Fibroblast of skin of right quadriceps (primary cell): ENCODE measurements at places on chromosomes 6 and 20.
A peak's percentile ranks its signal among the peaks of the same experiment; 100 is the strongest.

- peak; percentile 83 for DNase-seq
Measured at GRCh38 chr6:26241033-26241895, 123.7 kb upstream of the BTN3A2 start.

- DNase-seq = peak; percentile 24
Measured at GRCh38 chr6:132964101-132964867, 149.9 kb downstream of the RPS12 start.

DNA sequence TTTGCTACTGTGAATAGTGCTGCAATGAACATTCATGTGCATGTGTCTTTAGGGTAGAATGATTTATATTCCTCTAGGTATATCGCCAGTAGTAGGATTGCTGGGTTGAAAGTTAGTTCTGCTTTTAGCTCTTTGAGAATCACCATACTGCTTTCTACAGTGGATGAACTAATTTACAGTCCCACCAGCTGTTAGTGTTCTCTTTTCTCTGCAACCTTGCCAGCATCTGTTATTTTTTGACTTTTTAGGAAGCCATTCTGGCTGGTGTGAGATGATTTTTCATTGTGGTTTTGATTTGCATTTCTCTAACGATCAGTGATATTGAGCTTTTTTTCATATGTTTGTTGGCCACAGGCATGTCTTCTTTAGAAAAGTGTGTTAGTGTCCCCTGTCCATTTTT lies 40.0 kb downstream of the PLG start:
- DNase-seq = no peak

DNA sequence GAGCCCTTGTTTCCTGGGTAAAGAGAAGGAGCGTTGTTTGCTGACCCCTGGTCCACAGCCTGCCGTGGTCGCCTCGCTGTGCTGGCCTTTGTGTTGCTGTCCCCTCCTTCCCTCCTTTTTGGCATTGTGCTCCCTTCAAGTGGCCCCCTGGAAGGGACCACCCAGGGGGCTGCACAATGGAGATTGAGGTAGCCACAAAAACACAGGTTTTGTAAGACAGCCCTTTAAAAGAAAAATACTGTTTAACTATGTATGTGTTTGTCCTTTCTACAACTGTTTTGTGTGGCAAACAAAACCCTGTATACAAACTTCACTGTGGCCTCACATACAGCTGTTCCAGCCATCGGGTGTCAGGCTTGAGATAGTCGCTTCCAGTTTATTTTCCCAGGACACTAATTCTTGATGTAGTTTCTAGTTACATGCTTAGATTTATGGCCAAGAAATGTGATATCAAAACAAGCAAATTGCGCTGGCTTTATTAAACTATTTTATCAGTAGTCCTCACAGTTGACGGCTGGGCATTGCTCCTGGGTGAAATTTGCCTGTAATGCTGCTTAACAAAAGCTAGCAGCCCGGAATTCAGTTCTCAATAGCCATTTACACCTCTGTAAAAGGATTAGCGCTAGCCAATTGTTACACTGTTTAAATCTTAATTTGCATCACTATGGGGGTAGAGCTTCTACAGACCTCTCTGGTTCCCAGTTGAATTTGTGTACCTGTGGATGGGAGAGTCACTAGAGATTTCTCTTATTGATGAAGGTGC lies 64.1 kb downstream of the KIZ start:
- DNase-seq = no peak

DNA sequence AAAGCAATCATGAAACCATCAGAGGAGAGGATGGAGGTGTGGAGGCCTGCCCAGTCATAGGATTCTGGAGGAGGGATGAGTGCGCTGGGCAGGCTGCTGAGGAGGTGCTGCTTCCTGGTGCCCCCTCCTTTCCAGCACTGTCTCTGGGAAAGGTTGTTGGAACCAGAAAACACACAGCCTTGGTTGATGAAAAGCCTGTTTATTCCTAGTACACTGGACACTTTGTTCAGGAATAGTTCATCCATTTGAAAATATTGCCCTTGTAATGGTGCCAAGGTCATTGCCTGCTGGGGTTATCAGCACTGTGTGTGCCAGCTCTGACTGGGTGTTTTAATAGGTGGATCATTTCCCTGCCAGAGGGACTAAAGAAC lies 83.7 kb upstream of the ARMC2 start:
- no peak for DNase-seq

- DNase-seq = no peak
Measured at GRCh38 chr20:9331707-9332435, 182.5 kb upstream of the LAMP5 start.

DNA sequence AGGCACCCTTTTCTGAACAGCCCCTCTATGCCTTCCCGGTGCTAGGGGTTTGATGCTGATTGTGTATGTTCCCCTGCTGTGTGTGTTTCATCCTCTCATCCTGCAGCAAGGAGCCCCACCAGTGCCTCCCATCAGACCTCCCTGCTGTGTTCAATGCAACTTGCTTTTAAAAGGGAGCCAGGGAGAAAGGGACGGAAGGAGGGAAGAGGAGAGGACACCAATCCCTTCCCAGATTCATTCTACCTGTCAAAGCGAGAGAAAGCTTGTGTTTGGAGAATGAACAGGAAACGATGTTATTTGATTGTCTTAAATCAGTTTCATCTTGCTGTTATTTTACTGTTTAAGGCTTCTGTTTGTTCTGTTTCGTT lies 259.2 kb downstream of the ADGB start:
- DNase-seq = peak; percentile 17

DNA sequence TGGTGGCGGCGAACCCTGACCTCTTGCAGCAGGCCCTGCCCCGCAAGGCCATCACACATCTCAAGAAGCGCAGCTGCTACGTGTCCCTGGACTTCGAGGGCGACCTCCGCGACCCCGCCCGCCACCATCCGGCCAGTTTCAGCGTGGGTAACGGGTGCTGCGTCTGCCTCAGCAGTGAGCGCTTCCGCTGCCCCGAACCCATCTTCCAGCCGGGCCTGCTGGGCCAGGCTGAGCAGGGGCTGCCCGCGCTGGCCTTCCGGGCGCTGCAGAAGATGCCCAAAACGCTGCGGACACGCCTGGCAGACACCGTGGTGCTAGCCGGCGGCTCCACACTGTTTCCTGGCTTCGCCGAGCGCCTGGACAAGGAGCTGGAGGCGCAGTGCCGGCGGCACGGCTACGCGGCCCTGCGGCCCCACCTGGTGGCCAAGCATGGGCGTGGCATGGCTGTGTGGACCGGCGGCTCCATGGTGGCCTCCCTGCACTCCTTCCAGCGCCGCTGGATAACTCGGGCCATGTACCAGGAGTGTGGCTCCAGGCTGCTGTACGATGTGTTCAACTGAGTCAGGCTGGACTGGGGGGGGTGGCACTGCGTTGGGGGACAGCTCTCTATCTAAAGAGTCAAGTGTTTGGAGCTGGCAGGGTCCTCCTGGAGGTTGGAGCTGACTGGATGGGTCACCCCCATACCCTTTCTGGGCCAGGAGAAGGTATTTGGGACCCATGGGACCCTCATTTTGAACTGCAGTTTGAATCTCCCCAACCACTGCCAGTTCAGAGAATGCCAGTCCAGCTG lies 1.1 kb downstream of the ACTL10 start:
- peak; percentile 68 for DNase-seq

- DNase-seq = no peak
Measured at GRCh38 chr6:79173378-79173777, 61.1 kb downstream of the HMGN3 start.

DNA sequence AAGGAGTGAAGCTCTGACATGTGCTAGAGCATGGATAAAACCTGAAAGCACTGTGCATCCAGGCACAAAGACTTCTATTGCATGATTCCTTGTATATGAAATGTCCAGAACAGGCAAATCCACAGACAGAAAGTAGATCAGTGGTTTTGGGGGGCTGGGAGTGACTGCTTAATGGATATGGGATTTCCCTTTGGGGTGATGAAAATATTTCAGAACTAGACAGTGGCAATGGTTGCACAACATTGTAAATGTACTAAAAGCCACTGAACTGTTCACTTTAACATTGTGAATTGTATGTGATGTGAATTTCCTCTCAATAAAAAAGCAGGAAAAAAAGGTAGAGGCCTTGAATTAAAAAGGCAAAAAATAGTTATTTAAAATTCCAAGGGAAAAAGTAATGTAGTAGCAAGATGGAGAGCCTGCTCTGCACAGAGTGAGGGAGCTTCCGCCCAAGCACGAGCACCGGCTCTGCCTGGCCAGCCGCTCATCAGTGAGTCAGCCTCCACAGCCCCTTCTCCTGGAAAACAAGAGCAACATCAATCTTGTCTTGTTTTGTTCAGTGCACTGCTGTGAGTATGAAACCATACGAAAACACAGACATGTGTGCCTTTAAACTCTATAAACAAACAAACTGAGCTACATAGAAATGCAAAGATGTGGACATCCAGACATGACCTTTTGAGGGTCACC lies 74.6 kb upstream of the THBS2 start:
- peak; percentile 69 for DNase-seq

- DNase-seq = no peak
Measured at GRCh38 chr20:41989935-41990635, 371.9 kb upstream of the CHD6 start.

- DNase-seq = peak; percentile 95
Measured at GRCh38 chr6:14476793-14477531, 359.4 kb downstream of the CD83 start.

DNA sequence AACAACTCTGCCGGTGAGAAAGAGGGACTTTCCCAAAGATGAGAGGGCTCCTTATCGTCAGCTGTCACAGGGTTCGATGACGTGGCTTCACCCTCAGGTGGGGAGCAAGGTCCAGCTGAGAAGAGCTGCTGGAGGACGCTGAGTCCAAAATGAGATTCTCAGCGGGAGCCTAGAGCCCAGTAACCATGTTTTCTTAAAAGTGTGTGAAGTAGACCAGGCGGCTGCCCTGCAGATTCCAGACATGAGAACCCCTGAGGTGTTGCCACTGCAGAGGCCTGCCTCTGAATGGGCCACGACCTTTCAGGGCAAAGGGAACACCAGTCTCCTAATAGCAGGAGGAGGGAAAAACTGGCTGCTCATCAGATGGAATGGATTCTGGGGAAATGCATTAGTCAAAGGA lies 375.1 kb downstream of the BTBD9 start:
- DNase-seq = no peak

DNA sequence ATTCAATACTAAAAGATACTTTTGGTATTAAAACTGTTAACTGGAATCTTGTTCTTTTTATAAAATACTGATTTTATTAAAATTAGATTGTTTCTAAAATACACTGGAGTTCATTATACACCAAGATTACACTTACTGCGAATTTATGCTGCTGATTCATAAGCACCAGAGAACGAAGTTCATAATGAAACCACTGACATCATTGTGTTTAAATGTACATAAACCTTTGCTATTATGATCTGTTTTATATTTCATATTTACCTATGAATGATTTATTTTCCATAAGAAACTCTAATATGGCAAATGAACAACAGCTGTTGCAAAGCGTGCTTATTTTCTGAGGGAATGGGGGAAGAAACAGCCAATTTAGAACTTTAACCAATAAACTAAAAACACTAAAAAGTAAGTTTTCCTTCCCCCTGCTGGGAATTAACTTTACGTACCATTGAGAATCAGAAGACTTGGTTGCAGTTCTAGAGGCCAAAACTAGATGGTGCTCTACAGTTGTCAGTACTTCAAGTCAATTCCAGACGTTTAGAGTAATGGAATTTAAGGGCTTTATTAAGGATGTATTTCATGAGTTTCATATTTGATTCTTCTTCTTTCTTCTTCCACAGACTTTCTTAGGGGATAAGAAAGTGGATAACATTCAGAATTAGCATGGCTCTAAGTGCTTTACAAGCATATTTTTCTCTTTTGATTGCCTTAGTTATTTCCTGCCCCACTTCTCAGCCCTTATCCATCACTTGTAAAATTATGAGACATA lies 30.8 kb upstream of the COL19A1 start:
- peak; percentile 65 for DNase-seq

DNA sequence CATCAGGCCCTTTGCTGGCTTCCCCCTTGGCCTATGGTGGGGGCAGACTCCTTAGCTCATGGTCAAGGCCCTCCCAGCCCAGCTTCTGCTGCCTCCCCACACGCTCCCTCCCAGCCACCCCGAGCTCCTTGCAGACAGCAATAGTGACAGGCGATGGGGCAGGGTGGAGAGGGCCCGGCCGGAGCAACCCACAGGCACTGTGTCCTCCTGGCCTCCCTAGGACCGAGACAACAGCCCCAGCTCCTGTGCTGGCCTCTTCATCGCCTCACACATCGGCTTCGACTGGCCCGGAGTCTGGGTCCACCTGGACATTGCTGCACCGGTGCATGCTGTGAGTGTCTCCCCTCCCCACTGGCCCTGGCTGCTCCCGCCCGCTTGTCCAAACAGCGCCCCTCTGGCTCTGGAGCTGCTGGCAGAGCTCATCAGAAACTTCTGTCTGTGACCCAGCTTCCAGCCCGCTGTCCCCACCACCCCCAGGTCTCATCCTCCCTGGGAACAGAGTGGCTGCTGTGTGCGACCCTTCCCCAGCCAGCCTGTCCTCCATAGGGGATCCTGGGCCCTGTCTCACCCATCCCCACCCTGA lies 21.8 kb downstream of the NPEPL1 start:
- no peak for DNase-seq

- no peak for DNase-seq
Measured at GRCh38 chr6:46138281-46138680, 8.5 kb downstream of the ENPP4 start.

- DNase-seq = no peak
Measured at GRCh38 chr6:67210450-67210849, 1424.6 kb upstream of the ADGRB3 start.

- no peak for DNase-seq
Measured at GRCh38 chr20:43189554-43190331, at the start of gene PTPRT. Gene PTPRT, minus strand, starts transcription at chr20:43189906. Its CDS starts 173 bp downstream, at chr20:43189733.

DNA sequence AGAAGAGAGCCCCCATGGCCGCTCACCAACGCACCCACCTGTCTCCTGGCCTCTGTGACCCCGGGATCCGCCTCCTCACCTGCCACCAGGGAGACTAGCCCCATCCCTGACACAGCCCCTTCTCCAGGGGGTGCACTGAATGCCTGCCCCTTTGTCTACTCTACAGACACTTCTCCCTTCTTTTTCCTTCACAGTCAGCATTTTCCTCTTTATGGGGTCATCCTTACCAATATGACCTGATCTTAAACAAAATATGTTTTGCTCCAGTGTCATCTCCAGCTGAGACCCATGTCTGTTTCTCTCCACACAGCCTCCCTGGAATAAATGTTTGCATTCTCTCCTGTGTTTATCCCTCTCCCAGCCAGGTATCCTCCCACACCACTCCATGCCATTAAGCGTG lies 14.6 kb upstream of the CCR6 start:
- no peak for DNase-seq

- DNase-seq = no peak
Measured at GRCh38 chr6:170393807-170394399, 87.3 kb downstream of the FAM120B start.

GRCh38 chr6:45590696-45591184 lies 213.0 kb upstream of the SUPT3H start:
- peak; percentile 81 for DNase-seq

GRCh38 chr6:130933712-130934200 lies 106.5 kb downstream of the SMLR1 start:
- peak; percentile 67 for DNase-seq

DNA sequence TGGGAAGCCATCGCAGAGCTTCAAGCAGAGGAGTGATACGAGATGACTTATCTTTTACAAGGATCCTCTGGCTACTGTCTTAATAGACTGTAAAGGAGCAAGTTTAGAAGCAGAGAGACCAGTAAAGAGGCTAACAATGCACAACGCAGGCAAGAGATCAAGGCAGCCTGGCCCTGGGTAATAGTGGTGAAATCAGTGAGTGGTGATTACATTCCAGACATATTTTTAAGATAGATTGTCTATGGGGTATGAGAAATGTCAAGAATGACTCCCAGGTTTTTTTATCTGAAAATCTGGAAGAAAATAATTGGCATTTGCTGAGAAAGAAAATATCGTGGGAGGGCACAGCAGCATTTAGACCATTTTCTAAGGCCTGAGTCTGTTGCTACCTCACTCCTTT lies 213.6 kb upstream of the HTR1E start:
- no peak for DNase-seq
